Head of caudate nucleus (tissue), 42 donors: ENCODE measurements at places on chromosomes 5 and 9.

DNA sequence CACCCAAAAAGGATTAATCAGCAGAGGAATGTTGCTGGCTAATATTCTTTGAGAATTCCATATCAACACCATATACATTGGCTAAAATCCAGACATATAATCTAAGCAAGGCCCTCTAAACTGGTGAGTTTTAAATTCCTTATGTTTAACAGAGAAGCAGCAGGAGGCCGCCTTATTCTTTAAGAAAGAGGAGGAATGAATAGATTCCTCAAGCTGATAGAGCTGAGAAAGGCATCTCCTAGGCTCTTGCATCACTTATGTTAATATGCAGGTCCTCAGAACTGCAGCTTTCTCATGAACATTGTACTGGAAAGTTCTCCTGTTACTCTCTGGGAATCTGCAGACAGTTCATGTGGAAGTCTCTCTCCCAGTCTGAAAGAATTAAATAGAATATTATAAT lies 20.1 kb upstream of the SMARCA2 start:
- no peak for DNase-seq

DNA sequence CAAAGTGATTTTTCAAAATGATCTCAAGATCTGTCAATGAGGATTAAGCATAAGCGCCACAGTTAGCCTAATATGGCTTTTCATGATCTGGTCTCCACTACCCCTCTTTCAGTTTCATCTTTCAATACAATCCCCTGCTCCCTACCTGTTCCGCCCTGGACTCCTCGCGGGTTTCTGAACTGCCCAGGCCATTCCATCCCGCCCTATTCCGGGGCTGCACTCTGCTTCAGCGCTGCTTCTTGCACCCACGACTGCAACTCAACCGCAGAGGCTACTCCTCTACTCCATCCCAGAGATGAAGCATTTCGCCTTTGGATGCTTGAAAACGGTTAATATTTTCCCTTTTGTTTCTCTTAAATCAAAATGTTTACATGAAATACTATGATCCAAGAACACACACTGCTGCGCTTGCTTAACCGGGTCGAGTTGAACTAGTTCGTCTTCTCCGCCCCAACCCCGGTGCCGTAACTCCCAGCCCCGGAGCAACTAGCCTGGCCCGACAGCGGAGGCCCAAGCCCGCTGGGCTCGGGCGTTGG lies 716 bp upstream of the OTULIN start:
- DNase-seq, result no peak

GRCh38 chr9:134329886-134330285 lies 3.6 kb downstream of the RXRA start:
- no peak for DNase-seq

DNA sequence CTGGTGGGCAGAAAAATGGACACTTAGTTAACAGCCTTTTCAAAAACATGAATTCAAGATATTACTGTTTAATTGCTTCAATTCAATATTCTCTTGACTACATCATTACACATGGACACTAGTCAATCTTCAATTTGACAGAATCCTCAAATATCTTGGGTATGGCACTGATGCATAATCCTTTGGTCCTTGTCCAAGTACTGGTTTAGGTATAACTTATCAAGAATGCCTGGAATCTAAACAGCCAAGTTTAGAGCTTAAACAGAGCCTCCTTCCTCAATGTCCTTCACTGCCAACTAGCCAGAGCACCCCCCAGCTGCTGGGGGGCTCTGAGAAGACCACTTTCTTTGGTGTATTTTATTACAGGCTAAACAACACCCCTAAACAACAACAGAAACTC lies 61.6 kb upstream of the ERCC6L2 start:
- no peak for DNase-seq

DNA sequence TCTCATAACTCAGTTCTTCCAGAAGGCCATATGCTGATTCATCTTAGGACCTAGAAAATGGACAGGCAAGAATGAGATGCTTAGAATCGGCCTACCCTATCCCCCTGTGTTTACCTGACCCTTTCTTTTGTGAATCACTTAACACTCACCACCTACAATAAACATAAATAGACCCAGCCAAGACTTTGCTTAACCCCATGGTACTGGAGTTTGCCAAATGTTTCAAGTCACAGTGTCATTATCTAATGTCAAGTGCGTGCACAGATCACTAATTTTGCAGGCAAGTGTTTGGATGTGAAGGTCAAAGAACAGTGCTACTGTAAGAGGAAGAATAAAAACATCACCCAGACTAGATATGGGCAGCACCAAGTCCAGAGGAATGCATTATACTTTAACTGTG lies 77.5 kb downstream of the GLIS3 start:
- no peak for DNase-seq

DNA sequence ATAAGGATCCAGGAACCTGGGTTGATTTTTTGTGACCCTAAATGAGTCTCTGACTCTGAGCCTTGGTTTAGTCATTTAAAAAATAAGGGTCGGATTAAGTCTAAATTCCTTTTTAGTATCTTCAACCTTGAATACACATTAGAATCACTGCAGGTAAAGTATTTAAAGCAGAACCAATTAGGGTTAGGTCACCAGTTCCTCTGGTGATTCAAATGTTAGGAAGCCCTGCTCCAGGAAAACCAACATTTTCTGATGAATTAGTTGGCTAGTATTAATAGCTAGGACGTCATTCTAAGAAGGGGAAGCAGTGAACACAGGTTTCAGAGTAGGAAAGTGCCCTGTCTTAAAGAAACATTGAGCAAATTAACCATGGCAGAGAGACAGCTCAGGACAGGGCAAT lies 31.4 kb upstream of the BRINP1 start:
- no peak for DNase-seq

- DNase-seq, result no peak
Observed at GRCh38 chr5:69083412-69083811, 10.4 kb upstream of the SLC30A5 start.
